ENCODE measurements at places on chromosomes 5 and 9.

DNA sequence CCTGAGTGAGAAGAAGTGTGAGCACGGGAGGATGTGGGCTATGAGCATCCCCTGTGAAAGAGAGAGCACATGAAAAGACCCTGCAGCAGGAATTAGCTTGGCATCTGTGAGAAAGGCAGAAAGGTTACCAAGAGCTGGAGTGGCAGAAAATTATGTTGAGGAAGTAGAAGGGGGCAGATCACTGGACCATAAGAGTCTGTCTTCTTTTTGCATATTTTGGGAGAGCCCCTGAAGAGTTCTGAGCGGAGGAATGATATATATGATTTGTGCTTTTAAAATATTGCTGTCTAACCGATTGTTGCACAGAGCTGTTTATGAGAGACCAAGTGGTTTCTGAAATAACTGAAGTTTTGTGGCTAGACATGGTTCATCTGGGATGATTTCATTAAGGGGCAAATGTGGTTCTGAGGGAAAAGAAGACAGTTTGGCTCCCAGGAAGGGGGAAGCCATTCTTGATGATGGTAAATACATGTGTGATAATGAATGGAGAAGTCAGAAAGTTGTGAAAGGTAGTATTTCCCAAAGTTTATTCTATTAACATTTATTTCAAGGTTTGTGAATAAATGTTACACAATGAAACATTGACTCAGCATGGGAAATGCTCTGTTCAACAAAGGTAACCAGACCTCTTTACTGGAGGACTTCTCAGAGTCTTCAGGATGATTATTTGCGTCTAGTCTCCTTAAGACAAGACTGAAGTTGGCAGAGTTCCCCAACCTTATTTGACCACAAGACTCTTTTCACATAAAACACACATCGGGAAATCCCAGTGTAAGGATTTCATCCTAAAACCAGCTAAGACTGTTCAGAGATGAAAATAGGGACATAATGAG lies 31.5 kb upstream of the ADRB2 start:
- DNase-seq: no peak

DNA sequence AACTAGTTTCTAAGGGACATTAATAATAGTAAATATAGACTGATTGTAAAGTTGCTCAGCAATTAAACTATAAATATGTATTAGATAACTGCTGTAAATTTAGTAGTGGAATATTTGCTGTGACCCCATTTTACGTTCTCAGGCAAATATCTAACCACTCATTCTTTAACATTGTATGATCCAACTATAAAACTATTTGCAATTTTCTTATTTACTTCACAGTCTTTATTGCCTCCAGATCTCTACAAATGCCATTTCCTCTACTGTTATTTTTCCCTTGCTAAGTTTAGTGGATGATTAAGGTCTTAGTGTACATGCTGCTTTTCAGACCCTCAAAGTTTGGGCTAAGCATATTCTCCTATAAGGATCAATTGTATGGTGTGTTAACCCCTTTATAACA lies 526.2 kb upstream of the ST8SIA4 start:
- no peak for DNase-seq

GRCh38 chr9:95813923-95814322 lies 61.6 kb upstream of the ERCC6L2 start:
- no peak for DNase-seq

GRCh38 chr5:133947431-133947841 lies 21.0 kb downstream of the C5orf15 start:
- DNase-seq: no peak

- DNase-seq: no peak
These were observed 5.7 kb downstream of the RAPGEF1 start for GRCh38 chr9:131734165-131734610.

DNA sequence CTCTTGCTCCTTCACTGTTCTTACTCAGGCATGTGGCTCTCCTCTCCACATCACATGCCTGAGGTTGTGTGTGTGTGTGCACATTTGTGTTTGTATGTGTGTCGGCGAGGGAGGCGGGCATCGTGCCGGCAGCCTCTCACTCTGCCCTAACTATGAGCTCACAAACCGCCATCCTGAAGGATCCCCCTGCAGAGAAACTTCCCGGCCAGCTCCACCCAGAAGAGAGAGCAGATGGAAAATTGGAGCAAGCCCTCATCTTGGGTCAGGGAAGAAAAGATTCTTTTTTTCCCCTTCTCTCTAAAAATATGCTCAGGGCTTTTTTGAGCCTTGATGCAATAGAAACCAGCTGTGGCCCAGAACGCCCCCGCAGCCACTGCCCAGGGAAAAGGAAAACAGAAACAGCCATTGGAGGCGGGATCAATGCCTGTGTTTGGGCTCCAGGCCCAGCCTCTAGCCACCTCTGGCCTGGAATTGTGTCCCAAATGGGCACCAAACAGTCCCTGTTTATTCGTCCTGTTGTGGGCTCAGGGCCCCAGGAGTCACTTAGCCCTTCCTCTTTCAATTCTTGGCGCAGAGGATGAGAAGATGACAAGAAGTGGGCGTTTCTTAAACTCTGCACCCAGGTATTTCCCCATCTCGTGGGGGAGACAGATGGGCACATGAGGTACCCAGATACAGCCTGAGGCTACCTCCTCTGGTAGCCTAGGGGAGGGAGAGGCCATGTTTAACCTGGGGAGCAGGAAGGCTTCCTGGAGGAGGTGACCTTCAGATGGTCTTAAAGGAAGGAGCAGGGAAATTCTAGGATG lies 151.5 kb downstream of the RGS3 start:
- DNase-seq: no peak

- peak; percentile 77 for DNase-seq
These were observed 637 bp upstream of the SMC5 start for GRCh38 chr9:70257991-70258691.

DNA sequence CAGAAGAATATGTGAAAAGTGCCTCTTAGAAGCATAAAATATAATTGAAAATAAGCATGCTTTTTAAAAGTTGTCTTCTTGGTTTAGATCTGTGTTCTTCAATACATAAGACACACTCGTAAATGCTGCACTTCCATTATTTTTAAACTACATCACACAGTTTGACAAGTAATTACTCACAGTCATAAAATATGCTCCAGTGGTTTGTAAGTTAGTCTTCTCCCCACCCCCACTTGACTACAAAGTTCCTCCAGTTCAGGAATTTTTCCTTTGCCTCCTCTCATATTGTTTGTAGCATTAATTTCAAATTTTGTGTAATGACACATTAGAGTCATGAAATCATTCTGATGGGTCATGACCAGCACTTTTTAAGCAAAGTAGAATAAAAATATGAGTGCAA lies 60.3 kb upstream of the PTGER4 start:
- no peak for DNase-seq

DNA sequence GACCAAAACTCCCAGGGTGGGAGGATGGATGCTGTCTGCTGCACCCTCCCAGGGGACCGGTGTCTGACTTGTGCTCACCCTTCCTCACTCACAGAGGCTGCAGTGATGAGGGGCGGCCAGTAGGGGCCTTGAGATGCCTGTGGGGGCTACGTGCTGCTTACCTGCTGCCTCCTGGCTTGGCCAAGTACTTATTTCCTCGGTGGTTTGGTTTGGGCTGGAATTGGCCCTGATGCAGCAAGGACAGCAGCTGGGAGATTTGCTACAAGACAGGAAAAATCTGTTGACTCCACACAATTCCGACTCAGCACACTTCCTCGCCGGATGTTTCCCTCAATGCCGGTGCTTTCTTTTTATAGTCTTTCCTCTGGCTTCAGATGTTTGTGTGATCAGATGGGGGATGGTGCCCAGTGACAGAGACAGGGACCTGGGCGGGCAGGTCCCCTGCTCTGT lies 6.6 kb downstream of the PCDH12 start:
- DNase-seq: peak; percentile 48

DNA sequence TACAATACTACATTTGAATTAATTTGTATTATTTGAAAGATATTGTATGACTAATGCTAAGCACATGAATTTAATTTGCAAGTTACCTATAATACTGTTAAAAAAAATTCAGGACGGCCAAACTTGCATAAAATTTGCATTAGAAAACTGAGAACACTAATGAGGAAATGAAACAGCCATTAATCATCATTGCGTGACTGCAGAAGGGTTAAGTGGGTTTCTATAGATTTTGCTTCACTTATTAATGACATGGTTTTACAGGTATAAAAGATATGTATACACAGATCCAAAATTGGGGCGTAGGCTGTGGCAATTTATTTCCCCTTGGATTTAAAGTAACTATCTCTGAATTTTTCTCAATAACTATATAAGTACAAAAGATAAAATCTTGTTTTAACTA lies 882.6 kb downstream of the PTPRD start:
- no peak for DNase-seq

DNA sequence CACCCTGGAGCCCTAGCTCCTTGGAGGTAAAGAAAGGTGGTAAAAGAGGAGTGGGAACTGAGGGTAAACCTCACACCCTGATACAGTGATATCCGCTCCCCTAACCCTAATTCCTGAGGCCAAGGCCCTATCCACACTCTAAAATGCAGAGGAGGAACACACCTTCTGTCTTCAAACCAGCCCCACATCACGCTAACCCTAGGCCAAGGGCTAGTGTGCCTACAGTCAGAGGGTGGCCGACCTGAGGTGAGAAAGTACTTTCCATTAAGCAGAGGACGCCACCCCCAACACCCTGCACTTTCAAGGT lies 590 bp downstream of the HDAC3 start:
- DNase-seq: no peak

- no peak for DNase-seq
These were observed 5.7 kb upstream of the PTGR1 start for GRCh38 chr9:111605041-111605559.

DNA sequence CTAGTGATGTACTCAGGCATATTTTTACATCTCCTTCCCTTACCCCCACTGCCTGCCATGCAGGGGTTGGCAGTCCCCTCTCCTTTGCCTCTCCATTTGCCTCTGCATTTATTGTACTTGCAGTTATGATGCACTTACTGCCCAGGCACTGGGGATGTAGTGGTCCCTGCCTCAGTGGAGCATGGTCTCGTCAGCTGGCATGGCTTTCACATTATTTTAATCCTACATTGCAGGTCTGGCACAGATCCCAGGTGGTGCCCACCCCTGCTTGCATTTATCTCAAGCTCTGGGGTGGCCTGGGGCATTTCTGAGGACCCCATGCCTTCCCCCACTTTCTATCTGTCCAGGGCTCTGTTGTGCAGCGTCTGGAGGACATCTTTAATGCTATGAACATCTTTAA lies 23.2 kb upstream of the PITX1 start:
- DNase-seq: no peak

DNA sequence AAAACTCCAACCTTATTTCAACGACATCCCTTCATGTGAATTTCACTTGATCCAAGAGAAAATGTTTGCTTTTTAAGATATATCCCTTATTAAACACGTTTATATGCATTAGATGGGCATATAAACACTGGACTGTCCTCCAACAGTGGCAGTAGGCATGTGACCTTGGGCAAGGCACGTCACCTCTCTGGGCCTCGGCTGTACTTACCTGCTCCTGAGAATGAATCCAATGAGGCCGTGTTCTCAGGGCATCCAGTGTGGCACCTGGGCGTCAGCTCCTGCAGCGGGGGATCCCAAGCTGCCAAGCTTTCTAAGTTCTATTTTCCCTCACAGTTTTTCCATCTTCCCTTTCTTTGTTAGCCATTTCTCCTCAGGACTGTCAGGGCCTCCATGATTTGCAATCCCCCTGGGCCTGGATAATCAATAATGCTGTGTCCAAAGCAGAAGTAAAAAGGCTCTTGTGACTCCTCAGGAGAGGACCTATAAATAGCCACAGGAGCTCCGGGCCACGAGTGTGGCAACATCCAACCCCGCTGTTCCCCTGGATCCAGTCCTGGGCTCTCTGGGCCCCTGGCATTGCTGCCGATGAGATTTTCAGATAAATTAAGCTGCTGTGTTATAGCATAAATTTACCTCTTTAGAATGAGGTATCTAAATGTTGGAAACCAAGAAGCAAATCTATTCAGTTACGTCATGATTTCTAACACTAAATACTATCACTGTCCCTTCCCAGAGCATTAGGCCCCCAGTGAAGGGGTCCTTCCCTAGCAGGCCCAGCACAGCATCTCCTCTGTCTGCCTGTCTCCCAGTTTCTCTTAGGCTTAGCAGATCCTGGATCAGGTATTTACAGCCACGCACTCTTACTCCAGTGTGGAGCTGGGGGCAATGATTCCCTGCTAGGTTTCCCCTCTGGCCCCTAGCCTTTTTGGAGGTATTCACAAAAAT lies 76.8 kb downstream of the PTPN3 start:
- no peak for DNase-seq

- no peak for DNase-seq
These were observed 9.4 kb downstream of the SLC22A4 start for GRCh38 chr5:132303589-132303988.

DNA sequence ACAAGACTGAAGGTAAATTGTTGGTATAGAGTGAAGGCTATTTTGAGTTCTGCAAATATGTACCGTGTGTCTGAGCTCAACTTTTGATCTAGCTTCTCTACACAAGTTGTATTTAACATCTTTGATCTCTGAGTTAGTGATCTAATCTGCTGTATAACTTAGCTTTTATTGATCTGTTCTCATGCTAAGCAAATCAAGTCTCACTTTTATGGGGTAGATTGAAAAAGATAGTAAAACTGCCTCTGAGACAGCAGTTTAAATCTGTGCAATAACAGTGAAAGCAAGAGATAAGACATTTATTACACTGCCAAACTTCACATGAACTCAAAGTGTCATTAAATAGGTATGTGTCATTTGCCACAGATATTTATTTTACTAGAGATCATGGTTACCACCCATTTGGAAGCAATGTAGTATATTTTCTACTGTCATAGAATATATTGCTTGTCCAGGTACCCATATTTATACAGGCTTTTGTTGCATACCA lies 477.3 kb downstream of the ISL1 start:
- no peak for DNase-seq

DNA sequence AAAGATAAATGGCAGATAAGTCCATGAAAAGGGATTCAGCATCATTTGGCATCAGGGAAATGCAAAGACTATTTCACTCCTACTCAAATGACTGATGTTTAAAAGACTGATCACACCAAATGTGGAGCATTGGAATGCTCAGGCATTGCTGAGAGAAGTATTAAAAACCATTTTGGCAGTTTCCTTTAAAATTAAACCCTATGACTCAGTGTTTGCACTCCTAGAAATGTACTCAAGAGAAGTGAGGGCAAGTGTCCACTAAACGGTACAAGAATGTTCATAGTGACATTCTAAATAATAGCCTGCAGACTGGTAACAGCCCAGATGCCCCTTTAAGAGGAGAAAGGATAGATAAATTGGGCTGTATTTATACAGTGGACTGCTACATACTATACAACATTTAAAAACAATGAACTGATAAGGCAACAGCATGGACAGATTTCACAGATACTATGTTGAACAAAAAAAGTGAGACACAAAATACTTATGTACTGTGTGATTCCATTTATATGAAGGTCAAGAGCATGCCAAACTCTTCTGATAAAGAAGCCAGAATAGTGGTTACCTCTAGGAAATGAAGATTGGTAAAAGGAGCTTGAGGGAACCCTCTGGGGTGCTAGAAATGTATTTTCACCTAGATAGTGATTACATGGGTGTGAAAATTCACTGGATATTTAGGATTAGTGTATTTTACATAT lies 24.6 kb downstream of the APC start:
- no peak for DNase-seq

GRCh38 chr5:179825655-179826182 lies 5.0 kb downstream of the SQSTM1 start:
- DNase-seq: no peak
